PC-9 (cell line): ENCODE measurements at places on chromosomes 12 and 14. TPM values are rescaled to one million over a fixed set of nuclear protein-coding genes. Genes with fewer than 3 reads are reported as not detected.

KRT76 gene
- total RNA-seq, result not detected in 2 replicates

TAS2R20 gene
- 1.8 and 2.6 TPM in 2 replicates for total RNA-seq

MGAT4C gene
- total RNA-seq, result not detected in 2 replicates

GRCh38 chr12:55024575-55024974, 4.8 kb downstream of the NEUROD4 start:
- no peak overlapping the region for H3K4me3 ChIP-seq
- H3K36me3 ChIP-seq, result no peaks in the 10 kb centered on the region
- H3K27ac ChIP-seq, result no peak overlapping the region
- peaks cover 6% of the 10 kb centered on the region for H3K27me3 ChIP-seq
- no peak for DNase-seq

GRCh38 chr12:26748741-26749431, 84.1 kb downstream of the ITPR2 start:
- no peaks in the 10 kb centered on the region for H3K36me3 ChIP-seq
- no peak for DNase-seq
- no peaks in the 10 kb centered on the region for H3K27me3 ChIP-seq
- H3K27ac ChIP-seq, result no peak overlapping the region
- H3K4me1 ChIP-seq, result 0 out of 2 replicates have a peak, but pooled peaks cover 8% of the 10 kb centered on the region

GRCh38 chr14:42224053-42224888, 617.6 kb downstream of the LRFN5 start:
- no peaks in the 10 kb centered on the region for H3K27me3 ChIP-seq
- no peaks in the 10 kb centered on the region for H3K36me3 ChIP-seq
- no peak for DNase-seq
- H3K27ac ChIP-seq, result no peak overlapping the region
- H3K4me1 ChIP-seq, result no peaks in the 10 kb centered on the region

- H3K36me3 ChIP-seq, result no peaks in the 10 kb centered on the region
- H3K27ac ChIP-seq, result no peak overlapping the region
- H3K4me1 ChIP-seq, result peaks cover 24% of the 10 kb centered on the region
- H3K27me3 ChIP-seq, result no peaks in the 10 kb centered on the region
- H3K4me3 ChIP-seq, result no peak overlapping the region
These were observed 30.6 kb downstream of the CLECL1 start for GRCh38 chr12:9702255-9702654.

DNA sequence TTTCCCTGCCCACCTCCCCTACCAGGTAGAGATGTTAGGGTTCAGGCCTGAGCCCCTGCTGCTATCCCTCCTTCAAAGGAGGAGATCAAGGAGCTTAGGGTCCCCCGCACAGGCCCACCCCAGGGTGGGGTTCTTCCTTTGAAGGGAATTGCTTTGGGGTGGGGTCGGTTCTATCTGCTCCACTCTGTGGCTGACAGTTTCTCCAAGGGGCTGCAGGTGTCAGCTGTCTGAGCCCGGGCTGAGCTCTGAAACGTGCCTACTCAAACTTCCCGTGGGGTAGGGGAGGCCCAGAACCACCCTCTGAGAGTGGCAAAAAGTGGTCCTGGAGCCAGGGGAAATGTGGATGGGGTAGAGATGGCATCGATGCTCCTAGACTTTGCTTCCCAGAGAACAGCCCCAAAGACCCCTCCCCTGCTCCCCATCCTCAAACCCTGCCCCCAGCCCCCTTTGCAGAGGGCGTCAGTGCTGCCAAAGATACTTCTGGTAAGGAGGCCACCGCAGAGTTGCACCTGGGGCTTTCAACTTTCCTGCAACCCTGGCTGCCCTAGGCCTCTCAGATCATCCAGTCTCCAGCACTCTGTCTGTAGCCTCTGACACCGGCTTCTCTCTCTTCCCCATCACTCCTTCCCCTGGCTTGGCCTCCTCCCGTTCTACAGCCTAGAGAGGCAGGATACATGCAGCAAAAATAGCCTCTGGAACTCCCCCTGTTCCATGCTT, 6.3 kb upstream of the CD4 start:
- H3K4me1 ChIP-seq, result no peaks in the 10 kb centered on the region
- no peak overlapping the region for H3K27ac ChIP-seq
- no peak overlapping the region for H3K4me3 ChIP-seq
- H3K36me3 ChIP-seq, result no peaks in the 10 kb centered on the region

- no peak overlapping the region for H3K4me3 ChIP-seq
- DNase-seq, result no peak
- H3K27ac ChIP-seq, result no peak overlapping the region
- H3K4me1 ChIP-seq, result 0 out of 2 replicates have a peak, but pooled peaks cover 5% of the 10 kb centered on the region
- no peaks in the 10 kb centered on the region for H3K27me3 ChIP-seq
- H3K36me3 ChIP-seq, result no peaks in the 10 kb centered on the region
These were observed 205.0 kb upstream of the DDHD1 start for GRCh38 chr14:53358166-53358565.

- H3K36me3 ChIP-seq, result no peaks in the 10 kb centered on the region
- H3K27ac ChIP-seq, result no peak overlapping the region
- peaks cover 36% of the 10 kb centered on the region for H3K4me1 ChIP-seq
- H3K4me3 ChIP-seq, result no peak overlapping the region
- DNase-seq, result no peak
- H3K27me3 ChIP-seq, result no peaks in the 10 kb centered on the region
These were observed 136.4 kb downstream of the PHLDA1 start for GRCh38 chr12:75894965-75895754.

DNA sequence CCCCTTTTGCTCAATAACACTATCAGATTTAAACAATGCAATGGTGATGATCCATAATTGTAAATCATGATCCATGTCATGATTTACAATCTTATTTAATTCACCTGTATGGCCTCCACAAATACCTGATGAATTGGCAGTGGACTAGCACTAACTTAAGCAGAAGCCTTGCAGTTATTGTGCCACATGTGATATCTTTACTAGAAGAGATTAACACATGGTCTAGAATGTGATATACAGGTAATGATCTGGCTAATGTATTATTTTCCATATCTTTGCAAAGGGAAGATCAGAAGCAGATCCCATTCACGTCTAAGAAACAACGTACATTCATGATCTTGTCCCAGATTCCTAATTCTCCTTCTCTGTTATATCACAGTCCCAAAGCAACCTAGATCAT, 66.0 kb downstream of the EGLN3 start:
- no peaks in the 10 kb centered on the region for H3K27me3 ChIP-seq
- no peak overlapping the region for H3K4me3 ChIP-seq
- no peaks in the 10 kb centered on the region for H3K4me1 ChIP-seq
- H3K27ac ChIP-seq, result no peak overlapping the region
- H3K36me3 ChIP-seq, result no peaks in the 10 kb centered on the region
- DNase-seq, result no peak

DNA sequence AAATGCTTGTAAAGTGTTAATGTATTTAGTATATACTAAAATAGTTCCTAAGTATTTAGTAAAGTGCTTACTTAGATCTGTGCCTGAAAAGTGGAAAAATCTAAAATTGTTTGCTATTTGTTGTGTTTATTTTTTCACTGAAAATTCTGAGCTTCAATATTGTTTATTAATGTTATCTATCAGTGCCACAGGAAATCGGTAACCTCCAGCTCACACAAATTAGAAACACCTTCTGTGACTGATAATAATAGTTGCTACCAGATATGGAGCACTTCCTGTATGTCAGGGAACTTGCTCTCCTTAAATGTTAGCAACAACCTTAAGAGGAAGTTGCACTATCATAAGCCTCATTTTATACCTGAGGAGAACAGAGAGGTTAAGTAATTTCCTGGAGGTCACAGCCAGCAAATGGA, 723 bp upstream of the LRP10 start:
- H3K36me3 ChIP-seq, result no peaks in the 10 kb centered on the region
- H3K4me1 ChIP-seq, result peaks cover 17% of the 10 kb centered on the region
- DNase-seq, result no peak

DNA sequence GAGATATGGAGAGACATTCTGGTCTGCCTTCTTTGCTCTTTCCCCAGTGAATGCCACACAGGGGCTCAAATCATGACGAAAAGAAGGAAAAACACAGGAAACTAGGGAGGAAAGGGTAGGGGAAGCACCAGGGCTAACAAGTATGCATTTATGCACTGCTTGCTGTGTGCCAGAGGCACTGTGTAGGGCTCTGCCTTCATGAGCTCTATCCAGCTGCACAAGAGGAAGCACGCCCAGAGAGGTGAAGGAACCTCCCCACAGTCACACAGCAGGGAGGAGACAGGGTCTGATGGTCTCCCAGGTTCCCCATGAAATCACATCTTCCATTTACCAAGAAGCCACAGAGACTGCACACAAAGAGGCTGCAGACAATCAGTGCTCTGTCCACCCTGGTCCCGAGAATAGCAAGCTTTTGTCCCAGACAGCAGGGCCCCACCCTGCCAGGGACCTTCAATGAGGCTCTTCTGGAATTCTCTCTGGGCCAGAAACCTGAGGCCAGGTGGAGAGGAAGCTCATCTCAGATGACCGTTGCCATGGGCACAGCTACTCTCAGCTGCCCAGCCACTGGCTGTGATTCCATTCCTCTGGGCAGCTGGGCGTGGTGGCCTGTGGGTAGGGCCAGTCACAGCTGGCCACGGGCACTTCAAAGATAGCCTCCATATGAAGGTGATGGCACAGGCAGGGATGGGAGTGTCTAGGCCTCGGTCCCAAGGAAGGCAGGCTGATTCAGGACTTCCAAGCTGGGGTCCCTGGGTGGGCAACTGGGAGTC, 7.3 kb upstream of the TRPV4 start:
- H3K4me3 ChIP-seq, result no peak overlapping the region
- no peaks in the 10 kb centered on the region for H3K36me3 ChIP-seq
- peaks cover 34% of the 10 kb centered on the region for H3K4me1 ChIP-seq
- DNase-seq, result peak; percentile 88

DNA sequence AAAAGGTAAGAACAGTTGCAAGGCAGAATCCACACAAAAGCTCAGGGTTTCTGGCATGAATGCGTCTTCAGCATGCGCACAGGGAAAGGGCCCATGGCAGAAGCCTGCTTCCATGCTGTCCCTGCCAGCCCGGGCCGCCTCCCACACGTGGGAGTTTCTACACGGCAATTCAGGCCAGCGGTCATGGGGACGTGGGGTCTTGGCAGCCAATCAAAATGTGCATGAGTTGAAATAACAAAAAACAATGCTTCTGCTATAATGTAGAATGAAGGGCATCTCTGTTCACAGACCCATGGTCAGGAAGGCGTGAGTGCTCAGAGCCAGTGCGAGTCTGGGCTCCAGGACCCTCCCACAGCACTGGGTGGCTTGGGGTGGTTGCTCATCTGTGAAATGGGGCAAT, 28.6 kb downstream of the AMN start:
- no peak overlapping the region for H3K4me3 ChIP-seq
- no peaks in the 10 kb centered on the region for H3K27me3 ChIP-seq
- peaks cover 72% of the 10 kb centered on the region for H3K36me3 ChIP-seq
- DNase-seq, result no peak
- no peak overlapping the region for H3K27ac ChIP-seq

DNA sequence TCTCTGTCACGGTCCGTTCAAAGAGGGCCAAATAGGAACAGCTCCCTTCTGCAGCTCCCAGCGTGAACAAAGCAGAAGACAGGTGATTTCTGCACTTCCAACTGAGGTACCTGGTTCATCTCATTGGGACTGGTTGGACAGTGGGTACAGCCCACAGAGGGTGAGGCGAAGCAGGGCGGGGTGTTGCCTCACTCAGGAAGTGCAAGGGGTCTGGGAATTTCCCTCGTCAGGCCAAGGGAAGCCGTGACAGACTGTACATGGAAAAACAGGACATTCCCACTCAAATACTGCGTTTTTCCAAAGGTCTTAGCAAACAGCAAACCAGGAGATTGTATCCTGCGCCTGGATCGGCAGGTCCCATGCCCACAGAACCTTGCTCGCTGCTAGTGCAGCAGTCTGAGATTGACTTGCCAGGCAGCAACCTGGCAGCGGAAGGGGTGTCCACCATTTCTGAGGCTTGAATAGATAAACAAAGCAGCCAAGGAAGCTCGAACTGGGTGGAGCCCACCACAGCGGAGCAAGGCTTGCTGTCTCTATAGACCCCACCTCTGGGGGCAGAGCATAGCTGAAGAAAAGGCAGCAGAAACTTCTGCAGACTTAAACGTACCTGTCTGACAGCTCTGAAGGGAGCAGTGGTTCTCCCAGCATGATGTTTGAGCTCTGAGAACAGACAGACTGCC, 22.7 kb downstream of the SLC38A1 start:
- H3K27ac ChIP-seq, result no peak overlapping the region
- H3K4me1 ChIP-seq, result no peaks in the 10 kb centered on the region
- no peak for DNase-seq
- peaks cover 66% of the 10 kb centered on the region for H3K36me3 ChIP-seq
- H3K27me3 ChIP-seq, result no peaks in the 10 kb centered on the region
